AG09309 (cell line): ENCODE measurements at places on chromosomes 1 and 21.

- peak; percentile 58 for DNase-seq
Measured at GRCh38 chr1:20411196-20411980, 74.6 kb downstream of the CAMK2N1 start.

- DNase-seq = peak; percentile 38
Measured at GRCh38 chr21:36891692-36892091, 74.8 kb downstream of the HLCS start.

DNA sequence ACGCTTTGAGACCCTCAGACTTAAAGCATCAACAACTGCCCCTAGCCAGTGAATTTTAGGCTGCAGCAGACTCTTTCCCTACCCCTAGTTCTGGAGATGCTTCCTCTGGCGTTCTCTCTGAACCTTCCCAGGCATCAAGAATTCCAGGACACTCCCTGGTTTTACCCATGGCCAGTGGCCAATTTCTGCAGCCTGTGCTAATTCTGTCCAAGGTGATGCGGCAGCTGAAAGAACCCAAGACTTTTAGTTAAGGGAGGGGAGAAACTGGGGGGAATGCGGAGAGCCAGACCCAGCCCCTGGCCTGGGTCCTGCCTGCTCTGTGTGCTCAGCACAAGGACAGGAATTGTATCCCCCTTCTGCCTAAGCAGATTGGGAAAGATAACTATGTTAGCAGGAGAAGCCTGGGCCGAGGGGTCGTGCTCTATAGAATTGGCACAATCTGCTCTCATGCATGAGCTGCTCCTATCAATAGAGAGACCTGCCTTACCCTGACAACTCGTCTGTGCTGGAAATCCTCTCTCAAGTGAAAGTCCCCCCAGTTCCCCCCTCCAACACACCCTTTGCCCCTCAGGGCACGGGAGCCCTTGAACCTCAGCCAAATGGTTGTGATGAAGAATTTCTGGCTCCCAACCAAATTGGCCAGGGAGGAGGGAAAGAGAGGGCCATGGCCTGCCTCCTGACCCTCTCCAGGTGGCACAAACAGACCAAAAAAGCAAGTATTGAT, 5.4 kb upstream of the GJA8 start:
- no peak for DNase-seq

DNA sequence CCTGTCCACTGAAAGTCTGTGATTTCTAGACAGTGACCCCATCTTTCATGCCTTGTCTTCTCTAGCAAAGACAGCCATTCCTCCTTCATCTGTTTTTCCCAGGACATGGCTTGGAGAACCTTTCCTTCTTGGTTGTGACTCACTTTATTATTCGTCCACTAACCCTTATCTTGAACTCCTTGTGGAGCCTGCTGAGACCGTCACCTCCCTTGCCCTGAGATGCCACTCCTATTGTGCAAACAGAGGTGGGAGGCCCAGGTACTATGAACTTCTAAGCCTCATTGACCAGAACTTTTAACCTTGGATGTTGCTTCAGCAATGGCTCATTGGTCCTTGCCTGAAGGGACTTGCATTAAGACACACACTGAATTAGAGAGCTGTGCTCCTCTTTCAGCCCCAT, 117.5 kb downstream of the FOXD2 start:
- no peak for DNase-seq

DNA sequence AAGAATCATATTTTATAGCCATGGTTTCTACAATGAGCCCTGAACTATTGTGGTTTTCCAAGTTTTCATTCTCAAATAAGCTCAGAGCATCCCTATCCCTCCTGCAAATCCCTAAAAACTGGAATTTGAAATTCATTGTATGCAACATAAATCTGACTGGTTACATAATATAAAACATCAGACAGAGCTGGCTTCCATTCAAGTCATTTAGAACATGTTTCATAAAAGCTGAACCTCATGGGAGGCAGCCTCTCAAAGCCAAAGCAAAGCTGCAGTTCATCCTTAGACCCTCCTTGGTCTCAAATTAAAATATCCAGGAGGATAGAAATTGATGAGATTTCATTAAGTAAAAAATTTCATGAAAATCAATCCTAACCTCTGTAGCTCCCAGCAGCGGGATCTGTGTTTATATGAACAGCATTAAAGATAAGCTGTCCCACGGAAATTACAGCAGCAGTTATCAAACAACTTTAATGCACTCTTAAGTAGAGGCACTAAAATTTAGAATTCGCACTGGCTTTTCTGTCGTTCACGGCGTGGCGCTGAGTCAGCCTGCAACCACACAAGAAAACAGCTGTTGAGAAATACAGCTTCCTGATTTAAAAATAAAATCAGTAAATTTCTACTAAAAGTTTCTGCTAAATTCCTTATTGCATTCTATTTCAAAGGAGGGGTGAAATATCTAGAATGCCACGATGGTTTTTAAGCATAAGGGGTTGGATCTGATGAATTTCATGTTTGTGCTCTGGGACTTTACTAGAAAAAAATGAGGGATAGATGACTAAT, 99.9 kb upstream of the TIAM1 start:
- no peak for DNase-seq

DNA sequence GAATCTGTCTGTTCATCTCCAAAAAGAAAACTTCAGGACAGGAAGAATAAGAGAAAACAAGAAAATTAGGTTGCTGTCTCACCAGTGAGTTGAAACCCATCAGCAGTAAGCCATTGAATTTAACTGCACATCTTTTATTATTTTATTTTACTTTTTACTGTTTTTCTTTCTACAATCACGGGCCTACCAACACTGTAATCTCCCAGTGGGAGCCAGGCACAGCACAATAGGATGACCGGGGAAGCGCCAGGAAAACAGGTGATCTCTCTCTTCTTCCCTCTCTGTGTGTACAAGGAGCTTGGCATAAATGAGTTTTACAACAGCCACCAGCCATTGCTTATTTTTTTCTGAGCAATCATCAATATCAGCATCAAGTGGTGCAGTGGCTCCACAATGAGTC, 113.1 kb upstream of the ESRRG start:
- DNase-seq = no peak

DNA sequence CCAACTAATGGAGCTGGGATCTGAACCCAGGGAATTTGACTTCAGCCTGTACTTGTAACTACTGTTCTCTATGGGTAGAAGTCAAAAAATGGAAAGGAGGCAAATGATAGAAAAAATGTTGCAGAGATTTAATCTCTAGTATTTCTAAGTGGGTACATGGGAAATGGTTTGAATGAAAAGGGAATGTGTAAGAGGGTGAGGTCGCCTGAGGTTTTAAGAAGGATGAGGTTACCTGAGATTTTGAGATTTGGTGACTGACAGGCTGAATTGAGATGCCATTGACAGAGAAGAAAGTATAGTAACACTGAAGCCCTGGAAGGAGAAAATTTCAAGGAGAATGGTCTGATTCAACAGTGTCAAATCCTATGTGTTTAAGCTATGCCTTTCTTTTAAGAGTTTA, 5.5 kb downstream of the CAMSAP2 start:
- DNase-seq = no peak

DNA sequence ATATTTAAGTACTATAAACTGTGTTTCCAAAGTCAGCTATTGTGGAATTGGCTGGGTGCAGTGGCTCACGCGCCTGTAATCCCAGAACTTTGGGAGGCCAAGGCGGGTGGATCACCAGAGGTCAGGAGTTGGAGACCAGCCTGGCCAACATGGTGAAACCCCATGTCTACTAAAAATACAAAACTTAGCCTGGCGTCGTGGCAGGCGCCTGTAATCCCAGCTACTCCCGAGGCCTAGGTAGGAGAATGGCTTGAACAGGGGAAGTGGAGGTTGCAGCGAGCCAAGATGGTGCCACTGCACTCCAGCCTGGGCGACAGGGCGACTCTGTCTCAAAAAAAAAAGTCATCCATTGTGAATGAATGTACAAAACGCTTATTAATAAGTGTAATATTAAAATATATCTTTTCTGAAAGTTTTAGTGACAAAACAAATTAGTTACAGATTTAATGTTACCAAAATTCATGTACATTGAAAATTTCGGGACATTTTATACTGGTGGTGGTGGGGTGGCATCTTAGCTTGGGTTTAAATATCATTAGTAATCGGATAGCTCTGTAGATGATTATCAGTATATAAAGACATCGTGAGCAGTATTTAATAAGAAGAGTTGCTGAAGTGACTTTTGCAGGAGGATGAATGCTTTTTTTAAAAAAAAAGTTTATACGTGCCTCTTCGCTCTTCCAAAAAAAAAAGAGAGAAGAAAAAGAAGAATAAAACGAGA, 503 bp upstream of the SRSF11 start:
- DNase-seq = no peak

GRCh38 chr1:4825800-4826450, 171.5 kb downstream of the AJAP1 start:
- no peak for DNase-seq

- DNase-seq = no peak
Measured at GRCh38 chr1:41657679-41658295, 173.3 kb upstream of the EDN2 start.

GRCh38 chr1:229034342-229034741, 236.6 kb upstream of the RAB4A start:
- no peak for DNase-seq

DNA sequence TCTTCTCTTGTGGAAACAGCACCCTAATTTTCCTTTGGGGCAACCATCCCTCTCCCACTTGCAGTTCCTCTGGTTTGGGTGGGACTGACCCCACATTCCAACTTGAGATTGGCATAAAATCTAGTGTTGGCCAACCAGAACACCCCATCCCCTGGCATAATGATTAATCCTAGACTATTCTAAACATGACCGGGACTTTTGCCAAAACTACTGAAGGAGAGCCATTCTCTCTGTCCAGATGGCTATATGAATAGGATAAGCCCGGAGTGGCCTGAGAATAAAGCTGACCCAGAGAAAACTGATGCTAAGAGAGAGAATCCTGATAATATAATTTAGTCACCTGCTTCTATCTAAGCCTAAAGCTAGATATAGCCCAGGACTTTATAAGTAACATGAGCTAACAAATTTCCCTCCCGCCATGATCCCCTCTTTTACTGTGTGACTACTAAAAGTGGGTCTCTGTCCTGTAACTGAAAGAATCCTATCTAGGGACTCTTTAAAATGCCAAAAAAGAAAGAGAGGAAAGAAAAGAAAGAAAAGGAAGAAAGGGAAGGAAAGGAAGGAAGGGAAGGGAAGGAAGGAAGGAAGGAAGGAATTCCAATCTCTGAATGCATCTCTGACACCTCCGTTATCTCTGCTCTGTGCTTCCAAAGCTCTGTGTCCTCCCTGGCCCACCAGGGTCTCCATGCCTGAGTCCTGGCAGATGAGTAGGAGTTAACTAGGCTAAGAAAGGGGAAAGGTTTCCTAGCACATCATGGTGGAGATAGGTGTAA, 28.0 kb upstream of the NRDC start:
- no peak for DNase-seq
